ENCODE measurements at places on chromosomes 6 and 20.

DNA sequence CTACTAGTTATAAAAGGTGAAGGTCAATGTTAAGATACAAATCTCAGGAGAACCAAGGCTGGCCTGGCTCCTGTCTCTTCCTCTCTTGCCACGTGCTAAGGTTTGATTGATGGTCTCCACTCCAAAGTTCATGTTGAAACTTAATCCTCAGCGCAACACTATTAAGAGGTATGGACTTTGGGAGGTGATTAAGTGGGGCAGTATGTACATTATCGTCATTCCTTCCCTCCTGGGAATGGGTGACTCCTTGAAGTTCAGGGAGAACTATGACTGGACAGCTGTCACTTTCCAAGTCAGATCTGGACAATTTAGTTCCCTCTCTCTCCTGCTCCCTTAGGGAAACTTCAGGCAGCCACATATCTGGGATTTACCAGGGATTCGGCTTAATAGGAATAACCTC lies 50.5 kb downstream of the KCNK5 start:
- no peak for DNase-seq

DNA sequence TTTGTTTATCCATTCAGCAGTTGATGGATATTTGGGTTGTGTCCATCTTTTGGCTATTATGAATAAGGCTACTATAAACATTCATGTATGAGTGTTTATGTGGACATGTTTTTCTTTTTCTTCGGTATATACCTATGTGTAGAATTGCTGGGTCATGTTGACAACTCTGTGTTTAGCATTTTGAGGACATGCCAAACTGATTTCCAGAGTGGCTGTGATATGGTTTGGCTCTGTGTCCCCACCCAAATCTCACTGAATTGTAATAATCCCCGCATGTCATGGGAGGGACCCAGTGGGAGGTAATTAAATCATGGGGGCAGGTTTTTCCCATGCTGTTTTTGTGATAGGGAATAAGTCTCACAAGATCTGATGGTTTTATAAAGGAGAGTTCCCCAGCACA lies 439.7 kb downstream of the UTRN start:
- no peak for DNase-seq

DNA sequence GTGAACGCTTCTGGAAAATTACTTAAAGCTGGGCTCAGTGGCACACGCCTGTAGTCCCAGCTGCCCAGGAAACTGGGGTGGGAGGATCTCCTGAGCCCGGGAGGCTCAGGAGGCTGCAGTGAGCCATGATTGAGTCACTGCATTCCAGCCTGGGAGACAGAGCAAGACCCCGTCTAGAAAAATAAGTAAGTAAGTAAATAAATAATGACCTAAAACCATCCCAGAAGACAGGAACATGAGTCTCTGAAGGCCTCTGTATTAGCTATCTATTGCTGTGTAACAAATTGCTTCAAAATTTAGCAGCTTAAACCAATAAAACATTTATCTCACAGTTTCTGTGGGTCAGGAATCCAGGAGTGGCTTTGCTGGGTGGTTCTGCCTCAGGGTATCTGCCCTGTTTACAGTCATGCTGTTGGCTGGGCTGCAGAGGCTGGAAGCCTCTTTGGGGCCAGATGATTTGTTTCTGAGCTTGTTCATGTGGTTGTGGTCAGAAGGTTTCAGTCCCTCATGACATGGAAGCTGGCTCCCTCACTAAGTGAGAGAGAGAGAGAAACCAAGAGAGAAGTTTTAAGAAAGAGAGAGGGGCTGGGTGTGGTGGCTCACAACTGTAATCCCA lies 48.4 kb upstream of the NCOA3 start:
- DNase-seq = peak; percentile 70

DNA sequence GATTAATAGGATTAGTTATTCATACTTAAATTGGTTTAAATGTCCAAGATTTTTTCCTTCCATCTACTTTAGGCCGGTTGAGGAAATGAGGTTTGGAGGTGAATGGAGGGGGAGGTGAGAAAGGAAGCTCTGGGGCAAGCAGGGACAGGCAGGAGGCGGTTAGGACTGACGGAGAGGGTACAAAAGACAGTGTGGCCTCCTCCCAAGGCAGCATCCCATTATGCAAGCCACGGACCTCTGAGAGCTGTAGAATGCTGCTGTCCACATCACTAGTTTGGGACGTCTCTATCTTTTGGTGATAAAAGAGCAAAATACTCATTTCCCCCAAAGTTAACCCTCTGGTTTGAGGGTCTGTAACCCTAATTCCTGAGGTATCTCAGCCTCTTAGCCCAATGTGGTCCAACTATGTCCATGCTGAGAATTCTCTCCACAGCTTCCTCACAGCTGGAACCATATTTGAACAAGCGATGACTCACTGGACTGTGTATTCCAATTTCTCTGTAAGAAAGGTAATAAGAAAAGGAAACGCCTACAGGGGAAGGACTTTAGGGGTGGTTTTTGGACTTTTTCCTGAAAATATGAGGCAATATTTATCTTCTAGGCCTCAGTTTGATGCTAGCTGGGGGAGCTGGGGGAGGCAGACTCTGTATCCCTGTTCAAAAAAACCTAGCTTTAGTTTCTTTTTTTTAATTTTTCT lies 172.2 kb downstream of the TFAP2B start:
- no peak for DNase-seq

GRCh38 chr6:20802596-20802995 lies 268.3 kb downstream of the CDKAL1 start:
- no peak for DNase-seq

DNA sequence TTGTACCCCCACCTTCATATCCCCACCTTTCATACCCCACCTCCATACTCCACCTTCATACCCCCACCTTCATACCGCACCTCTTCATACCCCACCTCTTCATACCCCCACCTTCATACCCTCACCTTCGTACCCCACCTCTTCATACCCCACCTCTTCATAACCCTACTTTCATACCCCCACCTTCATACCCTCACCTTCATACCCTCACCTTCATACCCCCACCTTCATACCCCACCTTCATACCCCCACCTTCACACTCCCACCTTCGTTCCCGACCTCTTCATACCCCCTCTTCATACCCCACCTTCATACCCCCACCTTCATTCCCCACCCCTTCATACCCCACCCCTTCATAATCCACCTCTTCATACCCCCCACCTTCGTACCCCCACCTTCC lies 92.9 kb upstream of the NAA20 start:
- no peak for DNase-seq

- DNase-seq = no peak
Measured at GRCh38 chr6:113388996-113389395, 468.1 kb upstream of the MARCKS start.

DNA sequence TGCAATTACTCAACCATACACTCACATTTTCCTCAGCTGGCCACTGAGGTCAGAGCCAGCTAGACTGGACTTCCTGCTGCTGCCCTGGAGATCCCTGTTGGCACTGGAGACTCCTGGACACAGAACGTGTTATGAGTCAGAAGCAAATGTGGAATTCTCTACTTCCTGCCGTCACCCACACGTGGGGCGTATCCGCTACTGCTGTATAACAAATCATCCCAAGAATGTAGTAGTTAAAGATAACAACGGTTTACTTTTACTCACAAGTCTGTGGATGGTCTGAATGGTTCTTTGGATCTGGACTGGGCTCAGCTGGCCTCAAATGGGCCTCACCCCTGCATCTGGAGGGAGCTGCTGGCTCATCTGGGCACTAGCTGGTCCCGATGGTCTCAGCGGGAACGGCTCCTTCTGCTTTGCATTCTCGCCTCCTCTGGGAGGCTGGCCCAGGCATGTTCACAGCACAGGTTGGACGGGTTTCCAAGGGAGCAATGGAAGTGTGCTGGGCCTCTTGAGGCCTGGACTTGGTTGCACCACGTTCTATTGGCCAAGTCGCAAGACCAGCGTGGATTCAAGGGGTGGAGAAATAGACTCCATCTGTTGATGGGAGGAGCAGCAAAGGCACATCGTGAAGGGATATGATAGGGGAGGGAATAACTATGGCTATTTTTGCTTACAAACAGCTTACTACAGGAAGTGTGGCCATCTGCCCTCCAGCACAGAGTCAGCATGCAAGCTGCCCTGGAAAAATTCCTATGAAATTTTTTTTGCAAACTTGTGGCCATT lies 118.5 kb downstream of the SNX5 start:
- no peak for DNase-seq

- no peak for DNase-seq
Measured at GRCh38 chr20:58552366-58552934, 37.3 kb upstream of the APCDD1L start.

DNA sequence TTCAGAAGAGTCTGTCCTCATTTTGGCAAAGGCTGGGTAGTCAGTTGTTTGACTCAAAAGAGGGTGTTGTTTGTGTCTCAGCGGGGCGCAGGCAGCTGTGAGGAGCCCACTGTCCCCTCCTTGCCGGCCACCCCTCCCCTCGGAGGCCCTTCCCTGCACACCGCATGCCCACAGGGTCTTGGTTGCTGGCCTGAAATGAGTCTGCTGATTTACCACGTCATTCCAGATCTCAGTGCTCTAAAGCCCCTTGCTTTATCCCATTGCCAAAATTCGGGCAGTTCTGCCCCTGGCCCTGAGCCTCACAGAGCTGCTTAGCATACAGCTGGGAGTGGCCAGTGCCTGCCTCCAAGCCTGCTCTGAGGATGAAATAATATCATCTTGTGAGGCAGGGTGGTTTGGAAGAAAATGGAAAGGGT lies 220.7 kb downstream of the UST start:
- DNase-seq = no peak

DNA sequence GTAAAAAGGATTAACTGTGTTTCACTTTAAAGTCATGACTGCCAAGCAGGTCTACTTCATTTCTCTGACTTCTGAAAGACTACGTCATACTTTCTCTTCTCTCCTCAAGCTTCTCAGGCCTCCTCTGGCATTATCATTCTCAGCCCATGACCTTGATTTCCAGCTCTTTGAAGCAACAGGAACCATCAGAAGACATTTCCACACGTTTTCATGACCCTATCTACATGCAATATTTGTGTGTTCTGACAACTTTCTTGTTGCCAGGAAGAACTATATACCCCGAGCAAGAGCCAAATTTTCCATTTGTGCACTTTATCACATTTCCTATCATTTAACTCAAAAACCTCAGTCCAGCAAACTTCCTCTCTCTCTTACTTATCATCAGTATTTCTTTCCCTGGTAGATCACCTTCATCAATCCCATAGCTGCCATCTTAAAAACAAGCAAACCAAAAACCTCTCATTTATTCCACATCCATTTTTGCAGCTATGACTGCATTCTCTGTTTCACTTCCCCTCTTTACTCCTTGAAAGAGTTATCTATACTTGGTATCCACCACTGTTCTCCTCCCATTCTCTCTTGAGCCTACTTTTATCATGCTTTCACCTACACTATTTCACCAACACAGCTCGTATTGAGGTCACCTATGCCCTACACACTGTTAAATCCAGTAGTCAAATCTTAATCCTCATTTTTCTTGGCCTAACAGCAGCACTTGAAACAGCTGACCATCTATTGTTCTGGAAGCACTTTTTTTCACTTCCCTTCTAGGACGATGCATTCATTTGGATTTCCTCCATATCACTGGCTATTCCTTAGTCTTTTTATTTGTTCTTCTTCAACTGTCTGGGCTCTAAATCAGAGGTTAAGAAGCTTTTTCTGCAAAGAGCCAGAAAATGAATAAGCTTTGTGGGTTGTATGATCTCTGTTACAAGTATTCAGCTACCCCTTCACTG lies 47.1 kb downstream of the STX7 start:
- DNase-seq = peak; percentile 17

DNA sequence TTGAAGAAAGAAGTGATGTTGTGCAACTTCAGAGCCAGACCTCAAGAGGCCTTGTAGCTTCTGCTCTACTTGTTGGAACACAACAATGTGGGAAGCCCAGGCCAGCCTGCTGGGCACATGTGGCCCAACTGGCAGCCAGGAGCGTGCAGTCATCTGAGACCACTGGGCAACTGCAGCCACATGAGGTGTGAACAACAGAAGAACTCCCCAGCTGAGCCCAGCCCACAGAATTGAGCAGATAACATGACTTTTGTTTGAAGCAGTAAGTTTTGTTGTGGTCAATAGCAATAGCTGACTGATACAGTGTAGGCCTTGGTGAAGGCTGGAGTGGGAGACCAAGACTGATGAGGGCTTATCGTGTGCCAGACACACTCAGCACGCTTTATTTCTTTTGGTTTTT lies 8.6 kb upstream of the ADAM33 start:
- no peak for DNase-seq

- no peak for DNase-seq
Measured at GRCh38 chr20:41275301-41275731, 42.2 kb downstream of the ZHX3 start.

GRCh38 chr20:3743251-3743650 lies 10.8 kb downstream of the HSPA12B start:
- DNase-seq = no peak

GRCh38 chr6:51467231-51467952 lies 620.0 kb downstream of the PKHD1 start:
- DNase-seq = no peak

- no peak for DNase-seq
Measured at GRCh38 chr6:122838060-122838780, 49.2 kb downstream of the SMPDL3A start.

DNA sequence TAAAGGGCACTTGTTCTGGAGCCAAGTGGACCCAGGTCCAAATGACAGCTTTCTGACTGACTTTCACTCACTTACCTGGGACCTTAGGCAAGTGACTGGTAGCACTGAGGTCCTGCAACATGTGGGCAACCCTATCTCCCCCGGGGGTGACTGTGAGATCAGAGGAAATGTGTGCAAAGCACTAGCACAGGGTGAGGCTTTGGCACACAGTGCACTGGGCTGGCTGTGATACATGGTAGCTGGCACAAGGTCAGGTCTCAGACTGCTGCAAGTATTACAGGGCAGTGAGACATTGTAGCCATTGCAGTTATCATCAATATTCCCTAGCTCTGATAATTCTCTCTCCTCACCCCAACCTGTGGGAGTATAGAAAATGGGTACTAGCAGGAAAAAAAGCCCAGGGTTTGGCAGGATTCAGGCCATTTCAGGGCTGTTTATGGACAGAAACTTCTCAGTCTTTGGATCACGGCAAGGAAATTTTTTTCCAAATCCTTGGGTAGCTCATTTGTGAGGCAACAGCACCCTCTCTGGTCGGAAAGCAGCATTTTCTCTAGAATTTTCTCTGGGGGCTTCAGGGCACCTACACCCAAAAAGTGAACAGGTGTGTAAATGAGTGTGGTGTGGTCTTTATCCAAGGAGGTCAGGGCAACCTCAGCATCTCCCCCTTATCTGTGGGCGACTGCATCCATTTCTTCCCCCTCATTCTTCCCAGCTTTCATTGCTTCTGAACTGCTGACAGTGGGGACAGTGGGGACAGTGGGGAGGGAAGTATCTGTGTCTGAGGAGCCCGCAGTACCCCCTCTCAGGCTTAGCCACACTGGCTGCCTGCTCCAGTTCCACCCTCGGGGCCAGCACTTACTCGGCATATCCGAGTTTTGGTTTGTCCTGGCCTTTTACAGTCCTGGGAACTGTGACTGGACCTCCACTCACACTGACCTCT lies 148.7 kb upstream of the PHACTR3 start:
- DNase-seq = peak; percentile 14

All from OCI-LY7 (cell line).